HT-29 (cell line): ENCODE measurements at places on chromosomes 3 and 15. TPM values are rescaled to one million over a fixed set of nuclear protein-coding genes. Genes with fewer than 3 reads are reported as not detected.

DNA sequence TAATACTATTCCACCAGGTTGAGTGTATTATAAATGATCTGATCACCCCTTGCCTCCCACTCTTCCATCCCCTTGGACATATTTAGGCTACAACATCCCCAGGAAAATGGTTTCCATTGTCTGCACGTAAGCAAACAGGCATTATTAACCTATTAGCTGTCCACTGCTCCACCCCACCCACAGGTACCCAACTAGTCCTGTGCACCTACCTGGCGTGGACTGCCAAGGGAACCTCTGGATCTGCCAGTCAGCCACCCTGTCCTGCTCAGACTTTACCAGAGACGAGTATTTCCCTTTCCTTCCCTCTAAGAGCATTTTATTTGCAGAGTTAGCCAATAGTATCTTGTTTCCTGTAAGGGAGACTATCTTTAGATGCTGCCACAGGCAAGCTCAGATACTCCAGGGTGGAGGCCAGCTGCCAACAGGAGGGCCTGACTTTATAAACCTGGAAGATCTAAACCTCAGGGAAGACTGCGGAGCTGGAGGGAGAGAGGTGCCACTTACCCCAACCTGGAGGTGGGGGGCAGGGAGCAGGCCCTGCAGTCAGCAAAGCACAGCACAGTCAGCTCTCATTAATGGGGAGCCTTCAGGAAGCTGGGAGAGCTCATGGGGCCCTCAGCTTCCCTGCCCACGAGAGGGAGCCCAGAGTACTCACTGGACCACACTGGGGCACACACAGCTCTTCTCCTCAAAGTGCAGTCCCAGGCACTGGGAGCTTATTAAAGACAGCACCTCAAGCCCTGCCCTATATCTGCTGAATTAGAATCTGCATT lies at the start of gene CX3CR1:
Gene CX3CR1, minus strand, starts transcription at position 292 of the 773 bp plus-strand sequence. CDS start 13,527 bp downstream, outside the sequence.
- no peak for DNase-seq

Gene SLC28A2
- total RNA-seq = not detected in 2 replicates

DNA sequence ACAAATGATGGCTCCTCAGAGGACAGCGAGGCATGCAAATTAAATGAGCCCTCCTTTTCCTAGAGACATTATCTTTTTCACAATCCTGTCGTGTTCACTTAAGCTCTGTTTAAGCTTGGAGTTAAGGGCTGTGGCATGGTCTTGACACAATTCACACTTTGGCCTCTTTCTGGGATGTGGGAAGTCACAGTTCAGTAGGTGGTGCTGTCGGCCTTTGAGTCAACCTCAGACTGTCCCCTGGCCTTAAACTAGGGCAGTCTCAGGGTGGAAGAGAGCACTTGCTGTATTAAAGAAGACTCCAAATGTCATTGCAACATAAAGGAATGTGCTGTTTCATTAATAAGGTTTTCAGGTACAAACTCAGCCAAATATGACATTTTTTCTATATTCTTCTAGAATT lies 351.0 kb downstream of the MCTP2 start:
- DNase-seq = peak; percentile 78

Gene PP2D1
- not detected in 2 replicates for total RNA-seq

DNA sequence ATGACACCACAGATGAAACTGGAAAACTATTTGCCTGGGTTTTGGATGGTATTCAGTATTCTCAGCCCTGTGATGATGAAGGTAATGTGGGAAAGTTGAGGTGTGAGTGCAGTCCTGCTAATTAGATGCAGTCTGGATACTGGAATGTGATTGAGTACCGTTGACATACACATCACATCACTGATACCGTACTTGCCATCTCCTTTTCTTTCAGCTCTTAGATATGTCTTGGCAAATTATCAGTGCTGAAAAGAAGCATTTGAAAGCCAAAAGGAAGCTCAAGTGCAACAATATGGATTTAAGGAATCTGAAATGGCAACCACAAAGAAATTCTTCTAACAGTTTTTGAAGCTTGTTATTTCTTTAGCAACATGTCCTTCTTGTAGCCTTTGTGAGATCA lies 381.4 kb upstream of the TGFBR2 start:
- DNase-seq = no peak

Gene ITIH1
- total RNA-seq = 0.08 TPM in 1 of 2 replicates, not detected in the other

Gene GOLGA8J
- not detected in 2 replicates for total RNA-seq

GRCh38 chr3:22671848-22672247 lies 531.3 kb upstream of the UBE2E2 start:
- no peak for DNase-seq

DNA sequence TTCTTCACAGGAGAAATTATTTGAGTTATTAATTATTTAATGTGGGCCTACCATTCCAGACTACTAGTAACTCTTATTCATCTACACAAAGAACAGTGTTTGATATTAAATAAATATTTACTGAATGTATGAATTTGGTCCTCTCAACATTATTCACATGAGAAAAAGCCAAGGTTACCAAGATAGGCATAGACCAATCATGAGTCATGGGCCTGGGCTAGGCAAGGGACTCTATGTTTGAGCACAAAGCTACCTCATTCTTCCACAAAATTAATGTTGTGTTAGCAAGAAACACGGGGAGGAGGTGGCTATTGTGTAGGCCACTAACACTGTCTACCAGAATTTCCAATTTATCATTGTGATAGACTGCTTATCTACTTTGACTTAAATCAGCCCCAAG lies 115.7 kb downstream of the SERPINI1 start:
- no peak for DNase-seq

GRCh38 chr3:78846718-78847117 lies 921.1 kb downstream of the ROBO1 start:
- DNase-seq = no peak

DNA sequence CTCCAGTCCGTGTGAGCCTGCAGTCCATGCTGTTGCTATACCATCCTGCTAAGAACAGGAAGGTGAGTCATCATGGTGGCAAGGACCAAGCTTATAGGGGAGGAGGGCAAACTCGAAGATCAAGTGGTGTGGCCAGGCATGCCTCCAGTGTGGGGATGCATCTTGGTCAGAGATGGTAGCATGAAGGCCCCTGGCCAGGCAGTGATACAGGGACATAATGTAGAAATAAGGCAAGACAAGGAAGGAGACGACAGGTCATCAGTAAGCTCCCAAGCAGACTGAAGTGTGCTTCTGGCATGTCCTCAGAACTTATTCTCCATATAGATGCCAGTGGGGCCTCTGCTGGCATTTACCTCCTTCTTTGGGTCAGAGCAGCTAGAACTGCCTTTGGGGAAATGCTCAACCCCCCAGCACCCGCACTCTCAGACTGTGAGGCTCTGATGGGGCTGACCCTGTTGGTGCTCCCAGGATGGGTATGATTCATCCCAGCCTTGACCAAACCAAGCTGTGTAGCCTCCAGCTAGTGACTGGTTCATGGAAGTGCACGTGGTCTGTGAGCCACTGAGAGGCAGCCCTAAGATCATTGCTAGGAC lies 52.5 kb upstream of the ATP2B2 start:
- DNase-seq = no peak

Gene CD96
- total RNA-seq = not detected in 2 replicates

DNA sequence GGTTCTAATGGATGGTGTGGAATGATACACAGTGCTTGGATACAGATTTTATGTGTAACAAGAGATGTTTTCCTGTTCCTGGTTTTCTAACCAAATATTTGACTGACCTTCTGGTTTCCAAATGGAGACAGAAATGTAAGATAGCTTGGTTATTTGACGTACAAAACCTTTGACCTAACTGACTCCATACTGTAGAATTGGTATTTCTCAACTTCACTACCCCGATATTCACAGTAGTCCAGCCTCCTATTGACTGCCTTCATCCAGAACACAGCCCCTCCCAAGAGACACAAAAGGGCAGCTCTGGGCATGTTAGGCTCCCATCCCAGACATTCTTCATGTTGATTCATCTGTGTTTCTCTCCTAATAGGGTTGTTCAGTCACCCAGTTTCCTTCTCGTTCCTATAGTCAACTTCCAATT lies 33.4 kb downstream of the MYO1E start:
- no peak for DNase-seq

- DNase-seq = no peak
These were observed 72.2 kb downstream of the ADCY5 start for GRCh38 chr3:123376451-123377242.

DNA sequence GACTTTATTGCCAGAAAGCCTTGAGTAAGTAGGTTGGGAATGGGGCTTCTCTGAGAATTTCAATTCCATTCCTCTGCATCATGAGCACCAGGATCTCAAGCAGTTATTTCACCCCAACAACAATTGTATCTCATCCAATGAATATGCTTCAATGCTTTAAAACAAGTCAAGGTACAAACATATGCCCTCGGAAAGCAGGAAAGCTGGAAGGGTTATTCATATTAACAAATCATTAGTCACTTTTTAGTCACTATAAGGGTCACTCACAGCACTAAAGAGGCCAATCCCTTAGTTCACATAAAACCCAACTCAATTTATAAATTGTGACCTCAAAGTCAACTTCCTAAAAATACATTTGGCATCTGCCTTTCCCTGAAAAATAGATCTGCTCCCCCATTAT lies 16.2 kb downstream of the MB21D2 start:
- no peak for DNase-seq

- DNase-seq = no peak
These were observed 122.2 kb upstream of the TLE3 start for GRCh38 chr15:70219966-70220365.

DNA sequence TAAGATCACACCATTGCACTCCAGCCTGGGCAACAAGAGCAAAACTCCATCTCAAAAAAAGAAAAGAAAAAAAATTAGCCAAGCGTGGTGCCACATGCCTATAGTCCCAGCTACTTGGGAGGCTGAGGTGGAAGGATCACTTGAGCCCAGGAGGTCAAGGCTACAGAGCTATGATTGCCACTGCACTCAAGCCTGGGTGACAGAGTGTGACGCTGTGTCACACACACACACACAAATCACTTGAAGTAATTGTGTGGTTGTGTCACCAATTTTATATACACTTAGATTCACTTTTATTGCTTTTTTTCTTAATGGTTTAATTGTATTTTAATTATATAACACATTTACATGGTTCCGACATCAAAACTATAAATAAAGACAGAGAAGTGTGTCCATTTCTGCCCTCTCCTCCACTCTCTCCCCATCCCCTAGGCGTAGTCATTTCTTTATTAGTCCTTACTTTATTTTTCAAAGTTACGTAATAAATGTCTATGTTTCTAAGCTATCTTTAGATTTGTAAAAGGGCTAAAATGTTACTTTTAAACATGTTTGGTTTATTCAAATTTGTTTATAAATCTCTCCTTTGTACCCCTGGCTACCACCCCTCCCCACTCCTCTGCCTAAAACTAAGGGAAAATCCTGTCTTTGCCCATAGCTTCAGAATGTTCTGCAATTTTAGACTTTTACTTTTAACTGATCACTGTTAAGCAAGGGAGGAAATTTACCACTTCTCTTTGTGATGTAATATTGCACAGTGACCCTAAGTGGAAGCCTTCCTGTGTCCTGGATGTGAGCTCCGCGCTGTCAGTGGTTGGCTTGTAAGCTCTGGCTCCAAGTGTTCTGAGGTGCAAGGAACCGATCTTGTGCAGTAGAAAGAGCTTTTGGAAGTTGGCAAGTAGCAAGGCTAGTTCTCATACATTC lies 10.8 kb upstream of the VILL start:
- no peak for DNase-seq

- DNase-seq = no peak
These were observed at the start of gene LTK for GRCh38 chr15:41513506-41514227. Gene LTK (minus strand): TSS chr15:41513827. CDS start chr15:41513709, 118 bp downstream.

- DNase-seq = peak; percentile 42
These were observed 11.3 kb downstream of the NRROS start for GRCh38 chr3:196650740-196651311.
